ENCODE measurements at places on chromosomes 4 and X.

GRCh38 chr4:26749867-26750266 is 110.8 kb upstream of the STIM2 start:
- DNase-seq, result no peak

- no peak for DNase-seq
These were observed 24.4 kb downstream of the RELL1 start for GRCh38 chr4:37661772-37662171.

- DNase-seq, result no peak
These were observed 22.1 kb downstream of the NUDT6 start for GRCh38 chr4:122900314-122900713.

GRCh38 chr4:151173871-151174270 is 74.4 kb downstream of the RPS3A start:
- no peak for DNase-seq

GRCh38 chrX:109760209-109760921 is 27.3 kb upstream of the ACSL4 start:
- DNase-seq, result no peak

DNA sequence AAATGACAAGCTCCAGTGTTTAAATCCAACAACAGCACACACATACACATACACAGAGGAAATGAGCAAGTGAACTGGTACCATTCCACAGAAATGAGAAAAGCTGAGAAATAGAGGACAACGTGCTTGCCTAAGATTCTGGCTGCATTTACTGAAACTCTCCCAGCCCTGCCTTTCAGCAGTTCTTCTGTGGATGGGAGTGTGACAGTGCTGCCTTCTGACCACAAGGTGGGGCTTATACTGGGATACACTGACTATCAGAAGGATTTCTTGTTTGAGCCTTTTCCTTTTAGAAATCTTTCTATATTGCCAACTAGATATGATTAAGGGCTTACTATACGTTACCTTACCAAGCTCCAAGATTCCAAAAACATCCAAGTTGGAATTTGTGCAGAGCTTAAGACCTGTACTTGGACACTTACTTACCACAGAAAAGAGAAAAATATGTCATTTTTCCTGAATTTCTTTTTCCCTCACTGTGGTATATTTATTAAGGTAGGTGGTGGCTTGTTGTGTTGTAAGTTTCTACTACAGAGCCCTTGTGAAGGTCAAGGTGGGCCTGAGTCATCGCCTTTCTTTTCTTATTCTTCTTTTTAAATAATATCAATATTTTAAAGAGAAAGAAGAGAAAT is 10.7 kb upstream of the CXCL8 start:
- no peak for DNase-seq
